ENCODE measurements at places on chromosomes 1 and 21. TPM values are rescaled to one million over a fixed set of nuclear protein-coding genes. Genes with fewer than 3 reads are reported as not detected.

DNA sequence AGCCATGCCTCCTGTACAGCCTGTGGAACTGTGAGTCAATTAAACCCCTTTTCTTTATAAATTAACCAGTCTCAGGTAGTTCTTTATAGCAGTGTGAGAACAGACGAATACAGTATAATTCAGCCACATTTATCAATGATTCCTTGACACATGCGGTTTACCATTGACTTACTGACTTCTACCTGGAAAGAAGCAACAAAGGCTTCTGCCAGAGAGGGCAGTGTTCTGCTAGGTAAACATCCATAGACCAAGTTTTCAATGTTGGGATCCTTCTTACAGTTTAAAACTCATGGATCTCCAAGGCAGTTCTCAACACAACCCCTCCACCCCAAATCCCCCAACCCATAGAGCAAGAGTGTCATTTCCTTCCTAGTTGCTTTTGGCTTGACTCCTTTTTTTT, 150.6 kb downstream of the ZNF648 start:
- no peak for DNase-seq

- DNase-seq, result no peak
Measured at GRCh38 chr1:20496241-20496661, 10.2 kb upstream of the CAMK2N1 start.

DNA sequence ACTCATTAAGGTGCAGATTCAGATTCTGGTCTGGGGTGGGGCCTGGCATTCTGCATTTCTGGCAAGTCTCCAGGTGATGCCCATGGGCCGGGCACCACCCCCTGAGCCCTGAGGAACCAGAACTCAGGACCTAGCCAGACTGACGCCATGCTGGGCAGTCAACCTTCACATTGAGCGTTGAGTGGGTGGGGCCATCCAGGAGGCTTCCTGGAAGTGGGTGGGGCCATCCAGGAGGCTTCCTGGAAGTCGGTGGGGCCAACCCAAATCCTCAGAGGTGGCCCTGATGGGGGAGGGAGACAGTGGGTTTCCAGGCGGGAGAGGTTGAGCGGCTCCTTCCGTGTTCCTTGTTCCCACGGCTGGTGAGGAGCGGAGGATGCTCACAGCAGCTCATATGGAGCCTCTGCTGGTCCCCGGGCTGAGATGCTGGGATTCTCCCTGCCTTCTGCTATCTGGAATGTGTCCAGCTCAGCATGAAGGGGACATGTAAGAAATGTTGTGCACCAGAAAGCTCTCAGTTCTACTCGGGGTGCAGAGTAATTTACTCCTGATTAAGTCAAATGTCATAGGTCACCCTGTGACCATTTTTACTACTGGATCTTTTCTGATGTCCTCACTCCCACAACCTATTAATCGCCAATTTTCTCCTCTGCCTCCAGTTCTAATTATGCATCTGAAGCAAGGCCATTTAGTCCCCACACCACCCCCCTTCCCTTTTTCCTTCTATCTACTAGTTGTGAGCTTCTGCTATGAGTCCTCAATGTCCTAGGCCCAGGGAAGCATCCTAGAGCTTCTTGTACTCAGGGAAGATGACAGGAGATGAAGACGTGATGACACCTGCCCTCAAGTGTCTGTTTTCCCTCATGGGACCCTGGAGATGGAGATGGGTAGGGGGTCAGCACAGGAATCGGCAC, 435.4 kb downstream of the PTPRU start:
- peak; percentile 87 for DNase-seq

GRCh38 chr21:25807191-25807590, 72.4 kb downstream of the GABPA start:
- DNase-seq, result no peak

- no peak for DNase-seq
Measured at GRCh38 chr21:44874497-44875315, 1.2 kb upstream of the PTTG1IP start.

DNA sequence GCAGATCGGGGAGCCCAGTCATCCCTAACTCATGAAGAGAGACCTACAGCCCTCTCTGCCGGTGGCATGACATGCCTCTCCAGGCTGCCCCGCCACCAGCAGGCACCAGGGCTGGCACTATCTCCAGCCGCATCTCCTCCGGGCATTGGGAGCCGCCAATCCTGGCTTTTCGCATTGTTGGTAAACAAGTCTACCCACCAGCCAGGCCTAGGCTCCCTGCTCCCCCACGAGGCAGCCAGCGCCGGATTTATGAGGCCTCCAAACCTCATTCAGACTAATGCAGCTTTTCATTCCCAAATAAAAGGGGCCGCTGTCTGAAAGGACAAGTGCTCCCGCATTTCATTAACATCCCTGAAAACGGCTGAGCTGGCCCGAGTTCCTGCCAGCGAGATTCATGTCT, 3.4 kb upstream of the GRIK3 start:
- DNase-seq, result no peak

The PYHIN1 gene
- 1.2 TPM for total RNA-seq

The GRIK3 gene
- 7.9 TPM for total RNA-seq

The IRF6 gene
- total RNA-seq, result 1.2 TPM

The RIPPLY3 gene
- total RNA-seq, result not detected

The TTC4 gene
- 15.0 TPM for total RNA-seq

The BNIPL gene
- total RNA-seq, result 0.17 TPM
